ENCODE measurements at places on chromosomes 1 and 21.

GRCh38 chr1:152756872-152757271 lies 953 bp upstream of the KPRP start:
- no peak for DNase-seq

GRCh38 chr21:34148826-34149558 lies 75.6 kb downstream of the MRPS6 start:
- DNase-seq = no peak

DNA sequence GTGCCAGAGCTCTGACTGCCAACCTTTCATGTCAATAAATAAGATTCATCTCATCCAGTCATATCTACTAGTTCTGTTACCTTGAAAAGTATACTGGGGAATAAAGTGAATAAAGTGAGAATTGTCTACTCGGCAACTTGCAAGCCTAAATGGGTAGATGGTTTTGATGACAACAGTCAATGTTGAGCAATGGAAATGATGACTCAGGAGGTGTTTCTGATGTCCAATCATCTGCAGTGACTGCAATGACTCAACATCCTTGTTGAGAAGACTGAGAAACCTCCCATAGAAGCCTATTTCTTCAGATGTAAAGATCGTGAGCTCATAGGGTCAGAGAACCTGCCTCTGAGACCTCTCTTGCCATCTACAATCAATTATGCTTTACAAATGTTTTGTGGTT lies 276.4 kb downstream of the SPATA17 start:
- no peak for DNase-seq

DNA sequence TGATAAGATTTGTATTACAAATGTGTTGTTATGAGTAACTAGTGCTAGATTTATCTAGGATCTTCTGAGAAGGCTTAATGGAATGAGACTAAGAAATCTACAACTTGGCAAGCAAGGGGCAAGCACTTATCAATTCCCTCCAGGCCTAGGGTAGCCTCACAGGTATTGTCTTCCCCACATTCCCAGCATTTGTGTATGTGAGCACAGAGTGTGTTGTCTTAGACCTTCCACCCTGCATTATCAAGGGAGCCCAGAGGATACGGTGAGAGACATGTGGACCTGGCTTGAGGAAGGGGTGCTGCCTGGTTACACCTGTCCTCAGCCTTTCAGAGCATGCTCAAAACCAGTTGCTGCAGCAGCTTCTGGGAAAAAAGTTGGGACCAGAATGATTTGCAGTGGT lies 327.2 kb downstream of the MRPL39 start:
- no peak for DNase-seq

- DNase-seq = no peak
These were observed 18.0 kb upstream of the PTAFR start for GRCh38 chr1:28194326-28195035.

GRCh38 chr21:26127918-26128317 lies 42.7 kb downstream of the APP start:
- no peak for DNase-seq

GRCh38 chr1:248807067-248807737 lies 18.5 kb downstream of the SH3BP5L start:
- DNase-seq = no peak

GRCh38 chr1:90964444-90965035 lies 57.3 kb downstream of the ZNF644 start:
- DNase-seq = no peak
